ENCODE measurements at places on chromosomes 6 and 20. TPM values are rescaled to one million over a fixed set of nuclear protein-coding genes. Genes with fewer than 3 reads are reported as not detected.
A peak's percentile ranks its signal among the peaks of the same experiment; 100 is the strongest.

OLIG3 gene
- 0.14 TPM for total RNA-seq

TRIM15 gene
- total RNA-seq: not detected

AVP gene
- not detected for total RNA-seq

FAM83B gene
- 1.9 TPM for total RNA-seq

PI16 gene
- not detected for total RNA-seq

BACH2 gene
- 17.5 TPM for total RNA-seq

DNA sequence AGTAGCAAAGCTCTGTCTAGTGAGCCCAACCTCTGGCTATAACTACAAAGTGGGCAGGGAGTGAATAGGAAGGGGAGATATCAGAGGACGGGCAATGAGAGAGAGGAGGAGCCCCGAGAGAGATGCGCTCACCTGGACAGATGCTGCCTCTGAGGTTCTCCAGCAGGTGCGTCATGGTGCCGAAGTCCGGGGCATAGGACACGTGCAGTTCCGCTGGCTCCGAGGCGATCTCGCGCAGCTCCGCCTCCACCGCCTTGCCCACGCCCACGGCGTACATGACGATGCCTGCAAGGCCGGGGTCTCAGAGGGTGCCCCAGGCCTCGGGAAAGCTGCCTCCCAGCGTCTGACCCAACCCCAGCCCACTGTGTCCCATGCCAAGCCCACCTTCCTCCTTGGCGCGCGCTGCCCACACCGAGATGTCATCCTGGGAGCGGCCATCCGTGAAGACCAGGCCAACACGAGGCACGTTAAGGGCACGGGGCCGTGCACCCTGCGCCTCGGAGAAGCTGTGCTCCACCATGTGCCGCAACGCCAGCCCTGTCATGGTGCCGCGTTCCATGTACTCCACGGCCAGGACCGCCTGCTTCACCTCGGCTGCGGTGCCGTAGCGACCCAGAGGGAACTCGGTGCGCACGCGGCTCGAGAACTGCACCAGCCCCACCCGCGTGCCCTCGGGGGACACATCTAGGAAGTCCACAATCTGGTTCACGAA lies 8.7 kb upstream of the RBPJL start:
- no peak for DNase-seq

GRCh38 chr6:63609231-63609630 lies 26.4 kb upstream of the PHF3 start:
- no peak for DNase-seq

GRCh38 chr6:5399391-5399790 lies 138.1 kb downstream of the FARS2 start:
- no peak for DNase-seq

DNA sequence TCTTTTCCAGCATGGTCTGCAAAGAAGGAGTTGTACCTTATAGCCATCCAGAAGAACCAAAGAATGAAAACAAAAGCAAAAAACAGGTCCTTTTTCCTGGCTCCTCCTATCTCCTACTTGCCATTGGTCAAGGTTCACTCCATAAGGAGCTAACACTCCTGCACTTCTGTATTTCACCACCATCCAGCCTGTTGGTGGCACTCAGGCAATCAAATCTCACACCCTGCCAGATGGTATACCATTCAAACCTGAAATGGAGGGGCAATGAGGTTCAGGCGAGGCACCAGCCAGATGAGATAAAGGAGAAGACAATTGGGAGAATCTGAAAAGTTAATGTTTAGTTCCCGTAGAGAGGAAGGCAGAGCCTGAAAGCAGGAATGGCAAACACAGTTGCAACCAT lies 203.8 kb downstream of the ALDH8A1 start:
- no peak for DNase-seq

GRCh38 chr6:113694278-113695077 lies 162.7 kb upstream of the MARCKS start:
- DNase-seq: peak; percentile 81

GRCh38 chr6:91241946-91242613 lies 655.2 kb upstream of the MAP3K7 start:
- DNase-seq: no peak

GRCh38 chr6:159376516-159377158 lies 207.4 kb downstream of the FNDC1 start:
- peak; percentile 37 for DNase-seq

- DNase-seq: no peak
These were observed 717.8 kb downstream of the EPM2A start for GRCh38 chr6:145017516-145017915.

GRCh38 chr6:131628726-131629125 lies 684 bp upstream of the MED23 start:
- no peak for DNase-seq

Data from astrocyte (in vitro differentiated cells and primary cell).